ENCODE measurements at places on chromosomes 7 and 10. TPM values are rescaled to one million over a fixed set of nuclear protein-coding genes. Genes with fewer than 3 reads are reported as not detected.

DNA sequence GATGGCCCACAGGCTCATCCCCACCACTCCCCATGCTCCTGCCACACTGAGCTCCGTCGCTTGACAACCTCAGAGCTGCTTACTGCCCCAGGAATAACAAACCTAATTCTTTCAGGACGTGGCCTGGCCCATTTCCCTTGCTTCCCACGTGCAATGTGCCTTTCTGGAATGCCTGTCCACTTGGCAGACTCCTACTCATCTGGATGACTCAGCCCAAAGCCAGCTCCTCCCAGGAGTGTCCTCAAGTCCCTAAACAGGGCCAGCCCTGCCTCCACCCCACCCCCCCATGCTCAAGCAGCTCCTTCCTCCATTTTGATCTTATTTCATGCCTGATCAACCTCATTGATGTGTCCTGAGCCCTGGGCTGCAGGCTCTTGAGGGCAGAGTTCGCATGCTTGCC, 164.9 kb upstream of the RNF32 start:
- DNase-seq: no peak
- no peaks in the 10 kb centered on the region for H3K4me1 ChIP-seq

DNA sequence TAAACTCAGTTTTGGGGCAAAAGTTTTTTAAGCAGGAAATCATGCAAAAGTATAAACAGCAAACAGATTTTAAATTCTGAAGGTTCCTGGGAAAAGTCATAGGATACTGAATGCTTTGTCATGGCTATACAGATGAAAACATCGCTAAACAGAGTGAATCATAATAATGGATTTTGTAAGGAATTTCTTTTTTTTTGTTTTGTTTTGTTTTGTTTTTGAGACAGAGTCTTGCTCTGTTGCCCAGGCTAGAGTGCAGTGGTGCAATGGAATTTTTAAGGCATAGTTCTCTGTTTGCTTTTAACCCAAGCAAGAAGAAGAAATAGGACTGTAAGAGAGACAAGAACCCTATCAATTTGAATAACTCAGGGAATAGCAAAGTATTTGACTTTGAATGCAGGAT, 285.3 kb downstream of the NRG3 start:
- no peak overlapping the region for H3K27ac ChIP-seq
- no peak for DNase-seq
- H3K4me1 ChIP-seq: no peaks in the 10 kb centered on the region
- H3K36me3 ChIP-seq: no peaks in the 10 kb centered on the region

GRCh38 chr10:101273741-101274140, 44.5 kb upstream of the LBX1 start:
- H3K4me3 ChIP-seq: no peak overlapping the region
- DNase-seq: no peak
- no peaks in the 10 kb centered on the region for H3K4me1 ChIP-seq
- no peak overlapping the region for H3K27ac ChIP-seq

DNA sequence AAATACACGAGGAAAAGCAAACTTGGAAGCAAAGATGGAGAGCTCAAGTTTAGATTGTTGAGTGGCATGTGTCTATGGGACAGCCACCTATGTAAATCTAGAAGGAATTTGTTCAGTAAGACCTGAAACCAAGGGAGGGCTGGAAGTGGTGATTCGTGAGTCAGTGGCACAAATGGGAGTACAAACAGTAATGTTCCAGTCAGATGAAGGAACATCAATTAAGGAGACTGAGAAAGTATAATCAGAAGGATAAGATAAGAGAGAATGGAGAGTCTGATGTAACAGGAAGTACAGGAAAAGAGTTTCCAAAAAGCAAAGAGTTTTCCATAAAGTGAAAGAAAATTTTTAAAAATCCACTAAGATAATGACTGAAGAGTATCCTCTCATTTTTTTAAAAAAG, 544.2 kb downstream of the KIF20B start:
- no peaks in the 10 kb centered on the region for H3K4me1 ChIP-seq
- no peak overlapping the region for H3K27ac ChIP-seq
- H3K27me3 ChIP-seq: no peaks in the 10 kb centered on the region
- no peaks in the 10 kb centered on the region for H3K36me3 ChIP-seq

DNA sequence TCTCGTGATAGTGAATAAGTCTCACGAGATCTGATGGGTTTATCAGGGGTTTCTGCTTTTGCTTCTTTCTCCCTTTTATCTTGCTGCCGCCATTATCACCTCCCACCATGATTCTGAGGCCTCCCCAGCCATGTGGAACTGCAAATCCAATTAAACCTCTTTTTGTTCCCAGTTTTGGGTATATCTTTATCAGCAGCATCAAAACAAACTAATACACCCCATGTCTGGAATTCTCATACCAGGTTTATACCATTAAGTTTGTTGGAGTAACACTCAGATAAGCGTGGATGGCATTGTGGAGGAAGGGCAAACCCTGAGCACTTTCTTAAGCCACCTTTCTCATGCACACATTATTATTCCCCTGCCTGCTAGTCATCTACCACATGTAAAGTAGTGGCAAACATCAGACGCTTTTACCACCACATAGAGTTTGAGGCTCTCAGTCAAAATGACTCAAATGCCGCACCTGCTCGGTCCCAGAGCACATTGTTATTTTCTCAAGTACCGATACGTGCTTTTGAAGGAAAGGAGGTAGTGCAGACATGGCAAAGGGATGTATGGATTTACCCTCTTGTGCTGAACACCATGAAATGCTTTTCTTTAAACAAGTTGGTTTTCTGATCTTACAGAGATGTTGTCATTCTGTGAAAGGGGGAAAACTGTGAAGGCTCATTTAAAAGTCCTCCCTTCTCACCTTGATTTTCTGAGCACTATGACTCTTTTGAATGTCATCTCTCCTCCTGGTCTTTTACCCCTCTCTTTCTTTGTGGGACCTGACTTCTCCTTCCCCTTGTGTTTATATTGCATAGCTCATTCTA, 429.7 kb downstream of the EXOC4 start:
- H3K4me1 ChIP-seq: no peaks in the 10 kb centered on the region
- no peak for DNase-seq
- no peak overlapping the region for H3K4me3 ChIP-seq
- no peaks in the 10 kb centered on the region for H3K36me3 ChIP-seq

DNA sequence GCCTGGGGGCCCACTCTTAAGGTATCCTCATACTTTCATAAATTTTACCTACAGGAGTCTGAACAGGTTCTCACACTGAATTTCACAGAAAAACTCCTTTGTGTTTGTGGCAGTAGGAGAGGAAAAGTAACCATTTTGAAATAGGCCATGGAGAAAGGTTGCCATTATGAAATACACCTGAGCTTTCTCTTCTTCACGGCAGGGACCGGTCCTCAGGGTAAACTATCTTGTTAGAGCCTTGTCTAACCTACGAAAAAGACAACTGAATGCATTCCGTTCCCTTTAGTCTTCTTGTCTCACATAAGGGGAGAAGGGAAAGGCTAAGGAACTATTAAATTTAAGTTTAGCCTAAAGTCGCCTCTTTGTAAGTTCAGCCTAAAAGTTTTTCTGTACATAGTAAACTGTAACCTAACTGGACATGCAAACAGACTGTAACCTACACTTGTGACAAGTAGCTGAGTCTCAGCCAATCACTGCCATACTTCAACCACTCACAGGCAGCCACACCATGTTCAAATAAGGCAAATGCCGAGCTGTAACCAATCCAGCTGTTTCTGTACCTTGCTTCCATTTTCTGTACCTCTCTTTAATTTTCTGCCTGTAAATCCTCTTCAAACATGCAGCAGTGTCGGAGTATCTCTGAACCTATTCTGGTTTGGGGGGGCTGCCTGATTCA, 14.2 kb upstream of the RNF32 start:
- no peaks in the 10 kb centered on the region for H3K36me3 ChIP-seq
- no peak overlapping the region for H3K27ac ChIP-seq
- DNase-seq: no peak
- H3K4me1 ChIP-seq: no peaks in the 10 kb centered on the region
- H3K4me3 ChIP-seq: no peak overlapping the region
- no peaks in the 10 kb centered on the region for H3K27me3 ChIP-seq

DNA sequence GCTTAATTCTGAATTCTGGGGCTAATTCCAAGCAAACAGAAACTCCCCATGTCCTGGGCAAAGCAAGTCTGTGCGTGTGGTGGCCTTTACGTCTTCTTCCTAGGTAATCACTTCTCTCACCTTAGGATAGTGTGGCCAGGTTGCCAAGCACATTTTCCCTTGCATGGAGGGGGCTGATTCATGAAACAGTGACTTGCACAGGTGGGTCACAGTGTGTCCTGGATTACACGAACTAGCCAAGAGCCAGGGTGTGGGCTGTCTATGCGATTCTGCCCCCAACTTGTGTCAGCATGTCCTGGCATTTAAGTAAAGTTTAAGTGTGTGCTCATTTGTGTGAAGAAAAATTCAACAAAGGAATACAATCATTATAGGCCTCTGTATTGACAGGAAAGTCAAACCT, 18.5 kb upstream of the SEM1 start:
- no peaks in the 10 kb centered on the region for H3K36me3 ChIP-seq
- no peak for DNase-seq
- H3K4me3 ChIP-seq: no peak overlapping the region
- no peak overlapping the region for H3K27ac ChIP-seq

GRCh38 chr7:95690367-95690947, 81.9 kb upstream of the DYNC1I1 start:
- no peak overlapping the region for H3K27ac ChIP-seq
- H3K27me3 ChIP-seq: no peaks in the 10 kb centered on the region
- H3K4me1 ChIP-seq: no peaks in the 10 kb centered on the region
- no peak for DNase-seq
- H3K4me3 ChIP-seq: no peak overlapping the region

PTER gene
- 22.6 TPM for total RNA-seq

Data from breast epithelium (tissue), 4 donors.